ENCODE measurements at places on chromosomes 2 and 18. TPM values are rescaled to one million over a fixed set of nuclear protein-coding genes. Genes with fewer than 3 reads are reported as not detected.
A peak's percentile ranks its signal among the peaks of the same experiment; 100 is the strongest.

- no peaks in the 10 kb centered on the region for H3K4me1 ChIP-seq
- H3K27me3 ChIP-seq = no peaks in the 10 kb centered on the region
- no peaks in the 10 kb centered on the region for H3K36me3 ChIP-seq
- H3K27ac ChIP-seq = no peak overlapping the region
- DNase-seq = no peak
- H3K4me3 ChIP-seq = no peak overlapping the region
Measured at GRCh38 chr18:56235481-56236013, 402.8 kb downstream of the TXNL1 start.

GRCh38 chr2:120578576-120579352 is 156.9 kb upstream of the GLI2 start:
- no peak overlapping the region for H3K4me3 ChIP-seq
- no peaks in the 10 kb centered on the region for H3K36me3 ChIP-seq

DNA sequence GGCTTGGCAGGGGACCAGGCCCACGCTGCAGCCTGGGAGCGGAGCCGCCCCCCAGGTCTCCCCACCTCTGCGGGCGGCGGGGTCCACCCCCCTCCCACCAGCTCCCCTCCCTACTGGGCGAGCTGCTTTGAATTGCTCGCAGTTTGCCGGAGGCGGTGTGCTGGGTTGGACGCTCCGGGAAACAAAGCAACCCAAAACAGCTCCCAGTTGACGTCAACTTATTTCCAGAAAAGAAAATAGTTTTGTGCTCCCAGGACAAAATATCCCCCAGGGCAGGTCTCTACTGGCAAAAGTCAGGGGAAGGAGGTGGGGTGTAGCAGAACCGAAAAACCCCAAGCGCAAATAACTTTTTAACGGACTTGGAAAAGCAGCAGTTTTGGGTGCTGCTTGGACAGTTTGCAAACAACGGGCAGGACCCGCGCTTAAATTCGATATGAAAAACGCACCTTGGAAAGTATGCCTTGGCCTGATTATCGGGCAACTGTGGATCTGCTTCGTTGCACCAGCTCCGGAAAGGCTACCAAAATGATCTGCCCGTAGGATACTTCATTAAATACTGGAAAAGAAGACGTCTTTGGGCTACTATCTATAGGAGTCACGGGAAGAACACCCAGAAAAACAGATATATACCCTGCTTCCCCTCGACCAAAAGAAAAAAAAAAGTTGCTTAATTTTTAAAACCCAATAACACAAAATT is 2.8 kb upstream of the KCTD1 start:
- no peaks in the 10 kb centered on the region for H3K36me3 ChIP-seq
- H3K4me1 ChIP-seq = no peaks in the 10 kb centered on the region
- no peak for DNase-seq
- H3K27ac ChIP-seq = peak overlapping the region; percentile 98

- peak overlapping the region; percentile 28 for H3K27ac ChIP-seq
- no peaks in the 10 kb centered on the region for H3K27me3 ChIP-seq
- H3K4me3 ChIP-seq = no peak overlapping the region
- peaks cover 36% of the 10 kb centered on the region for H3K4me1 ChIP-seq
- H3K36me3 ChIP-seq = no peaks in the 10 kb centered on the region
Measured at GRCh38 chr2:217995731-217996231, 7.0 kb downstream of the TNS1 start.

GRCh38 chr2:163669506-163669905 is 66.3 kb downstream of the FIGN start:
- H3K27ac ChIP-seq = no peak overlapping the region
- no peaks in the 10 kb centered on the region for H3K27me3 ChIP-seq
- no peak for DNase-seq
- no peaks in the 10 kb centered on the region for H3K36me3 ChIP-seq

DNA sequence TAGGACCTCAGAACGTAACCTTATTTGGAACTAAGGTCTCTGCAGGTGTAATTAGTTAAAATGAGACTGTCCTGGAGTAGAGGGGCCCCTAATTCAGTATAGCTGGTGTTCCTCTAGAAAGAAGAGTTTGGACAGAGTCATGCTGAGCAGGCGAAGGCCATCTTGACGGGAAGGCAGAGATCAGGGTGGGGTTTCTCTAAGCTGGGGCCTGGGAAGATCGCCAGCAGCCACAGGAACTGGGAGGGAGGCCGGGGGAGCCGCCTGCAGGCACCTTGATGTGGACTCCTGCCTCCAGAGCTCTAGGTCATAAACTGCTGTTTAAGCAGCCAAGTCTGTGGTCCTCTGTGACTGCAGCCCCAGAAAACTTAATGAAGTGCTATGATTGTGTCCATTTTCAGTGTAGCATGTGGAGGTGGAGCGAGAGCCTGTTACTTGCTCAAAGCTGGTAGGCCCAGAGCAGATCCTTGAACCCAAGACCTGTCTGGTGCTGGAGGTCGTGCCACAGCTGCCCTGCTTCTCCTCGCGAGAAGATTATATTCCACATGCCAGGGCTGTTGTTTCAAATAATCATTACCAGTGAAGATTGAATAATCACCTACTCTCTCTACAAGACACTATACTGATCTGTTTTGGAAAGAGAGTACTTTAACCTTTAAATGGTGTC is 105.7 kb downstream of the TPO start:
- no peak for DNase-seq
- no peak overlapping the region for H3K4me3 ChIP-seq
- no peaks in the 10 kb centered on the region for H3K36me3 ChIP-seq
- no peaks in the 10 kb centered on the region for H3K4me1 ChIP-seq
- H3K27me3 ChIP-seq = no peaks in the 10 kb centered on the region

- DNase-seq = no peak
- H3K27me3 ChIP-seq = no peaks in the 10 kb centered on the region
- H3K4me1 ChIP-seq = no peaks in the 10 kb centered on the region
- H3K27ac ChIP-seq = no peak overlapping the region
- H3K36me3 ChIP-seq = no peaks in the 10 kb centered on the region
- H3K4me3 ChIP-seq = no peak overlapping the region
Measured at GRCh38 chr2:120818441-120818920, 82.8 kb downstream of the GLI2 start.

DNA sequence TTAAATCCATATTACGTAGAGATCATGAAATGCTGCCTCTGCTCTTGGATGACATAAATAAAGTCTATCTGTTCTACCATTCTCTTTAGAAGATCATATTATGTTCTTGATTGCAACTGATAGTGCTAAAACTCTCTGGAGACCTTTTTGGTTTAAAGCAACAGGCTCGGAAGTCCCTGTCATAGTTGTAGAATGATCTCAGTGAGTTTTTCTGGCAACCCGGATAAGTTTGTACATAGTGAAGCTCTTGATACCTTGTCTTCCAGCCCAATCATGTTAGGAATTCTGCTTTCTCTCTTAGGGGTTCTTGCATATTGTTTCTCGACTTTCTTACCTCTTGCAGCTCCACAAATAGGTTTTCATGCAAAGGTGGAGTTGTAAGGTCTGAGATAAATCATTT is 156.1 kb downstream of the TTC27 start:
- peaks cover 25% of the 10 kb centered on the region for H3K4me1 ChIP-seq
- DNase-seq = no peak
- no peaks in the 10 kb centered on the region for H3K36me3 ChIP-seq
- no peaks in the 10 kb centered on the region for H3K27me3 ChIP-seq

GRCh38 chr18:38321262-38321661 is 755.7 kb upstream of the CELF4 start:
- H3K27ac ChIP-seq = no peak overlapping the region
- H3K4me3 ChIP-seq = no peak overlapping the region
- no peaks in the 10 kb centered on the region for H3K27me3 ChIP-seq
- no peaks in the 10 kb centered on the region for H3K4me1 ChIP-seq
- H3K36me3 ChIP-seq = no peaks in the 10 kb centered on the region

- no peak for DNase-seq
- no peak overlapping the region for H3K4me3 ChIP-seq
- H3K4me1 ChIP-seq = no peaks in the 10 kb centered on the region
- no peaks in the 10 kb centered on the region for H3K27me3 ChIP-seq
- H3K36me3 ChIP-seq = no peaks in the 10 kb centered on the region
- no peak overlapping the region for H3K27ac ChIP-seq
Measured at GRCh38 chr18:23879126-23879525, 135.4 kb upstream of the TTC39C start.

DNA sequence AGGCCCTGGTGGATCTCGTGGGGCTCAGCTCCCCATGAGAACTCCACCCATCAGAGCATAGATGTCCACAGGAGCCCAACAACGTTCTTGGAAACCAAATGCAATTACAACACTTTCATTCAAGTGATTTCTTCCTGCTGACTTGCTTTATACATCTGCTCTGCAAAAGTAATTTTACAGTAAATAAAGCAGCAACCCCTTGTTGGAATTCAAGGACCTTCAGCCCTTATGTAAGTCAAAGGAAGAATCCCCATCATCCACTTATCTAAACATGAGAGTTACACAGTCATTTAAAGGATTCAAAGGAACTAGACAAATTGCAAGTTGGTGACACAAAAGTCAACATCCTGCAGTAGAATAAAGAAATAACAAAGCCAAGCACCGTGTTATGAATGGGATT is 17.1 kb upstream of the ANTXR1 start:
- H3K36me3 ChIP-seq = no peaks in the 10 kb centered on the region
- no peak overlapping the region for H3K27ac ChIP-seq

DNA sequence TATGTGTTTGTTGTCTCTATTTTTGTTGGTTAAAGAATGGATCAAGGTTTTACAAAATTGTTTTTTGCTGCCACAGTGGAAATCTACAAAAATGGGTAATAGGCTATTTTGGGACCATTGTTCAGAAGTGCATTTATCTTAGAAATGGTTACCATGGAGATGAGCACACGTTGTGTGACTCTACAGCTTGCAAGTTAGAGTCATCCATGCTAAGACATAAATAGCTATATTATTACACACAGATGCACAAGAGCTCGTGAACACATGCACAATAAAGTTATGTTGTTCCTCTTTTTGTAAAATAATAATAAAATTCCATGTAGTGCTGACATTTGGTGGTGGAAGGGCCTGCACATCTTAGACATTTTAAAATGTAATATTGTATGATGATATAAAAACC is 15.5 kb upstream of the DUSP19 start:
- DNase-seq = no peak
- H3K4me1 ChIP-seq = no peaks in the 10 kb centered on the region
- no peak overlapping the region for H3K4me3 ChIP-seq
- no peak overlapping the region for H3K27ac ChIP-seq

DNA sequence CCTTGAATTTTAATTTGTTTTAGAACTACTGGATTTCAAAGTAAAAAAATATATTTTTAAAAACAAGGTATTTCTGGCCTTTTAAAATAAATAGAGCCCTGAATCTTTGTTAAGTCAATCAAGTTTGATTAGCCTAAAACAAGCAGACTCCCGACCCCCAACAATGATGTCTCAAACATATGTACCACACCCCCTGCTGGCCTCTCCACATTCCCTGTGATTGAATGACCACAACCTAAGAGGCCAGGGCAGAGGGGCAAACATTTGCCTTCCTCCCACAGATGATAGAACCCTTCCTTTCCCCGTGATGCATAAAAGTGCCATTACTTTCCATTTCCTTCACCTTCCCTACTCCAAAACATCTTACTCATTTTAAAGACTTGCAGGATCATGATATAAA is 130.9 kb downstream of the STK39 start:
- H3K4me1 ChIP-seq = no peaks in the 10 kb centered on the region
- H3K36me3 ChIP-seq = no peaks in the 10 kb centered on the region
- H3K4me3 ChIP-seq = no peak overlapping the region
- no peaks in the 10 kb centered on the region for H3K27me3 ChIP-seq

DNA sequence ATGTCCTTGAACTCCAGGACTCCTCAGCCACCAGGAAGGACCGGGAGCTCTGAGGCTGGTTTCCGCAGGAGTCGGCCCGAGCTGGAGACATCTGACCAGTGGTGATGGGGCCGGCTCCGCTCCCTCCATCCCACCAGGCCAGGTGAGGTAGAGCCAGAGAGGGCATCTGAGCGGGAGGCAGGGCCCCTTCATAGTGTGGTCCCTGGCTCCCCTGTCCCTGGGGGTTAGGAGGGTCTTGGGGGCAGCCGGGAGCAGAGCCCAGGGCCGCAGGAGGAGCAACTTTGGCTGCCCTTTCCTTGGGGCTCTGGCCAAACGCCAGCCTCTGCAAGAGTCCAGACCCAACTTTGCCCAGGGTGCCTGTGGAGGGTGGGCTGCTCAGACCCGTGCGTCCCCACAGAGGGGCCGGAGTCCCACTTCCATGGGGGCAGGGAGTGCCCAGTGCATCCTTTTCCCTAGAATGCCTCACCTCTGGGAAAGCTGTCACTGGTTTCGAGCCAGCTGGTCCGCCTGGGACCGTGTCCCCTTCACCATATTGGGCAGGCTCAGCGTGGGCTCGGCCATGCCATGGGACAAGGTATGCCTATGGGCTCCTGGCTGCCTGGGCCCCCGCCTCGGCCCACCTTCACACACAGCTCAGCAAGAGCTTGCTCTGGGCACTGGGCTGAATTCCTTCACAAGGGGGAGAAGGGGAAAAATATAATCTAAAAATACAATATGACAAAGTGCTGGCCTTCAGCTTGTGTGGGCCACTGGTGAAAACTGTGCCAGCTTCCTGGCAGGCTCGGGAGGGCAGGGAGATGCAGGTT is 148.6 kb downstream of the TWIST2 start:
- no peaks in the 10 kb centered on the region for H3K27me3 ChIP-seq
- no peak overlapping the region for H3K27ac ChIP-seq
- no peak overlapping the region for H3K4me3 ChIP-seq
- no peak for DNase-seq

GRCh38 chr2:217797165-217797564 is 205.6 kb downstream of the TNS1 start:
- no peaks in the 10 kb centered on the region for H3K27me3 ChIP-seq
- DNase-seq = peak; percentile 62
- H3K4me3 ChIP-seq = no peak overlapping the region

DNA sequence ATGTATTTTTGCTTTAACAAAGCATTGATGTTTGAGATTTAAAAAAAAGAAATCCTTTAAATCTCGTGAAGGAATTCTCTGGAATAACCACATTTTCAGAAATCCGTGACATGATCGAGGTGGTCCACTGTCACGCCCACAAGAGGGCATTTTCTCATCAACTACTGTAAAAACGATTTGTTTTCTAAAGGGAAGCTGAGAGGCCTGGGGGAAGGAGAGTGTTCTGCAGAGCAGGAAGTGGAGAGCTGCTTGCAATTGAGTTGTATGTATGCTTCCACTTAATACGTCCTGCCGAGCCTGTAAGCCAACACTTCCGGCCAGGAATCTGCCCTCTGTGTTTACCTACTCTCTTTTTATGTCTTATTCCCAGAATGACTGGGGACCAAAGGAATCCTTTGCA is 19.4 kb downstream of the KLHL29 start:
- no peaks in the 10 kb centered on the region for H3K27me3 ChIP-seq
- no peaks in the 10 kb centered on the region for H3K36me3 ChIP-seq
- DNase-seq = no peak
- H3K4me3 ChIP-seq = no peak overlapping the region
- H3K27ac ChIP-seq = no peak overlapping the region

Gene DUSP19
- 5.5 TPM for total RNA-seq

Gene FBXO36
- 1.3 TPM for total RNA-seq

Gene HAAO
- 2.6 TPM for total RNA-seq

Gene SIX3
- total RNA-seq = not detected

Gene SERPINB12
- total RNA-seq = not detected

Gene ANKRD44
- 10.1 TPM for total RNA-seq

Gene MC4R
- not detected for total RNA-seq

Gene GALNT5
- total RNA-seq = 0.20 TPM
